Calu3 (cell line): ENCODE measurements at places on chromosomes 1 and 21. TPM values are rescaled to one million over a fixed set of nuclear protein-coding genes. Genes with fewer than 3 reads are reported as not detected.

- DNase-seq, result no peak
Observed at GRCh38 chr1:57341721-57342120, 82.1 kb downstream of the DAB1 start.

- DNase-seq, result no peak
Observed at GRCh38 chr1:52057876-52058415, 1.9 kb downstream of the BTF3L4 start.

GRCh38 chr1:159342761-159343425 lies 40.8 kb downstream of the FCER1A start:
- no peak for DNase-seq

DNA sequence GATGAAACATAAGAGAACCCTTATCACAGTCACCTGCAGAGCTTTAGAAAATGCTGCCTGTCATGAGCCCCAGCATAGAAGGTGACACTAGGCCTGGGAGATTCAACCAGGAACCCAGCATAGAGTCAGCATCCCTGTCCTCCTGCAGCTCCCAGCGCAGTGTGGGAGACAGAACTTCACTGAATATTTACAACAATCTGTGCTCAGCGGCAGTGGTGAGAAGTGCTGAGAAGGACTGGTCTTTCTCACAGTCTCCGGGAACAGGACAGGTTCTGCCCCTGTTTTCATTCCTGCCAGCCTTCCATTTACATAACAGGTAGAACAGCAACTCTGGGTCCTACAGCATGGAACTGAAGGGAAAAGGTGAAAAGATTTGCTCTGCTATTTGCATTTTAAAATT lies 83.5 kb upstream of the GADD45A start:
- DNase-seq, result no peak

The RCSD1 gene
- not detected in 2 replicates for total RNA-seq

- DNase-seq, result no peak
Observed at GRCh38 chr1:24714859-24715520, 30.3 kb upstream of the CLIC4 start.

DNA sequence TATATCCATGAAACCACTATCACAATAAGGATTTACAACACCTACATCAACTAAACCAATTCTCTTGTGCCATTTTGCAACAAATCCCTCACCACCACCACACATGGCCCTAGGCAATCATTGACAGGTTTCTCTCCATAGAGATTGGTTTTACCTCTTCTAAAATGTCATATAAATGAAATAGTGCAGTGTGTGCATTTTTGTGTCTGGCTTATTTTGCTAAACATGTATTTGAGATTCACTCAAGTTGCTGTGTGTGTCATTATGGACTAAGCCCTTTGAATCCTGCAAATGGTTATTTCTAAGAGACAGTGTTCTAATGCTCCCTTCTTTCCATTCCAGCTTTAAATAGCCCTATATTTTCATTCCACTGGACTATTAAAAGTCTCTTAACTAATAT lies 179.7 kb upstream of the LRRC7 start:
- DNase-seq, result no peak

- no peak for DNase-seq
Observed at GRCh38 chr1:21069549-21069948, 107.1 kb downstream of the EIF4G3 start.

- no peak for DNase-seq
Observed at GRCh38 chr1:179871940-179872339, 5.7 kb downstream of the TOR1AIP2 start.

The LEMD1 gene
- total RNA-seq, result 15.3 and 17.2 TPM in 2 replicates

The TTLL7 gene
- 4.6 and 9.0 TPM in 2 replicates for total RNA-seq

The PRCC gene
- 72.8 and 80.4 TPM in 2 replicates for total RNA-seq

The CAPN8 gene
- total RNA-seq, result 108 and 158 TPM in 2 replicates

The DEPDC1 gene
- total RNA-seq, result 33.0 and 41.7 TPM in 2 replicates

DNA sequence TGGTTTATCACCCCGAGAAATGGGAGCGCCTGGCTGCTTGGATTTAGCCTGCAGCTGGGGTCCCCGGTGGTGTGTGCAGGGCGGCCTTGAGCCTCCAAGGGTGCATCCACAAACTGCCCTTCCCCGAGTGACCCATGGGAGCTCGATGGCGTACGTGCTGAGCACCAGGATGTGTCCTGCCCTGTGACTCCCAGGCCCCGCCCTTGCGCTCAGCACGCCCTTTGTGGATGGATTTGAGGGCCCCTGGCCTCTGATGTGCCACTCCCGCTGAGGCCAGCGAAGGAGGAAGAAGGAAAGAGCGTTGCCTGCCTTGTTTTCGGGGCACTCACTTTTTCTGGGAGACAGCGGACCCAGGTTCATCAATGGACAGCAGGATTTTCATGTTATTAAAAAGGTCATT lies 1.7 kb upstream of the TFF3 start:
- DNase-seq, result no peak

The ECM1 gene
- 1.6 and 2.8 TPM in 2 replicates for total RNA-seq

The IGFN1 gene
- total RNA-seq, result not detected in 2 replicates

The MROH9 gene
- total RNA-seq, result not detected in 2 replicates

DNA sequence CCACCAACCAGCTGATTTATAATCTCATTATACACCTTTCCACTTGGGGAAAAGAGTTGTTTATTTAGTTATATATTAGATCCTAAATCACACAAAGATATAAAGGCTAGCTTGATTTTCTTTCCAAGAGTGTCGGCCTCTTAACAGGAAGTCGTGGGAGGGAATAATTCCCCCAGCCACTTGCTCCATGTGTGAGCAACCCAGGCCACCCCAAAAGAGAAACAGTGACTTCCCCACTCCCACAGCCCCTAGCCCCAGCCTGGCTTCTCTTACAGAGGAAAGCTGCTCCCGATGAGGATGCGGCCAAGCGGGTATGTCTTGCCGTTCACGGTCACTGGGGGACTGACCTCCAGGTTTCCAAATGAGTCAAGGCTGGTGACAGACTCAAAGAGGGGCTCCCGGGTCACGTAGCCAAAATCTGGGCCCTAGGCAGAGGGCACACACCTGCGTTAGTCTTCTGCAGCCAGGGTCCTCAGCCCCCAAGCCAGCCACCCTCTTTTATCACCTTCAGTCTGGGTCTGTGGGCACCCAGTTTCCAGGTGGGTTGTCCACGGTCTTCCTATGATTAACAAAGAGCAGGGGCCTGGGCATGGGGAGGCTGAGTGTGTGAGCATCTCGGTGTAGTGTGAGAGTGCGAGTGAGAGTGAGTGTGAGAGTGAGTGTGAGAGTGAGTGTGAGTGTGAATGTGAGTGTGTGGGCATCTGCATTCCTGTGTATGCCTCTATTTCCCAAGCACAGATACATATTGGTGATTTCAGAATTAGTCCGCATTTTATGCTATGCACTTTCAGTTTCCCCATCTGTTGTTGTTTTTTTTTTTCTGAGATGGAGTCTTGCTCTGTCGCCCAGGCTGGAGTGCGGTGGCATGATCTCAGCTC lies 25.4 kb upstream of the SDHB start:
- DNase-seq, result no peak

DNA sequence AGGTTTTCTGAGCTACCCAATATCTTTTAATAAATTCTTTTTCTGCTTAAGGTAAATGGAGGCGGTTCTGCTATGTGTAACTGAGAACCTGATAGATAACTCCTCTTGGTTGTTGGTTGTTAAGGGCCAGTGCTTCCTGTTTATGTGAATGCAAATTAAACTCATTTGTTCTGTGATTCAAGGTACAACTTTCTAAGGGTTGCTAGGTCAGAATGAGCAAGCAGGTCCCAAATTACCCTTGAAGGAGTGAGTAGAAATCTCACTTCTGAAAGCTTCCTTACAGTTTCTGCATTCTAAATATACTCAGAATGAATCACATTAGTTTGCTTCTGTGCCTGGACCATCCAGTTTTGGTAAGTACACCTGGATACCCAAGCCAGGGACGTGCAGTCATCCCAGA lies 15.5 kb upstream of the FAM78B start:
- no peak for DNase-seq

GRCh38 chr1:231213831-231214573 lies 27.0 kb upstream of the GNPAT start:
- DNase-seq, result no peak

GRCh38 chr1:155650231-155650757 lies 38.3 kb downstream of the YY1AP1 start:
- DNase-seq, result no peak

DNA sequence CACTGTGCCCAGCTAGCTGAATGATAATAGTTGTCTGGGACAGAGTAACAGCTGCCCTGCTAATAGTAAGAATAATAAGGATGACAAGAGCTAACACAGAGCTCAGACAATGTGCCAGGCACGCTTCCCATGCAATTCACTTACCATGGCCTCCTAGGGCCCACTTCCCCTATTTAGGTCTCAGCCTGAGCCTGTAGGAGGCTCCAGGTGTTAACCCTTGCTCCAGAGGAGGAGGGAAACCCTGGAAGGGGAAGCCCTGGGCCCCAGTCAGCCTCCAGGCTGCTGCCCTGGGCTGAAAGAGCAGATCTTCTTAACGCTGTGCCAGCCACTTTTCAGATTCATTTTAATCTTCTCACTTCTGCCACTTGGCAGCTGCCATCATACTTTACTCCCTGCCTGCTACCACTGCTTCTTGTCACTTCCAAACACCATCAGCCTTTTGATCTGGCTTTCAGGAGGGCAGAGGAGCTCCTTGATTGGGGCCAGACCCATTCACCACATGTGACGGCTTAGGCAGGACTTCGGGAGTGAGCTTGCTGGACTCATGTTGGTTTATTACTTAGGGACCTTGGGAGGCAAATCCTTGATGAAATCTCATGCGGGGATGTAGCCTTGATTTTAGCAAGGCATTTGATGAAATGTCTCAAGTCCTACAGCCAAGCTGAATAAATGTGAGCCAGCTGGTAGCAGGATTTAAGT lies 66.7 kb upstream of the PARP1 start:
- no peak for DNase-seq

DNA sequence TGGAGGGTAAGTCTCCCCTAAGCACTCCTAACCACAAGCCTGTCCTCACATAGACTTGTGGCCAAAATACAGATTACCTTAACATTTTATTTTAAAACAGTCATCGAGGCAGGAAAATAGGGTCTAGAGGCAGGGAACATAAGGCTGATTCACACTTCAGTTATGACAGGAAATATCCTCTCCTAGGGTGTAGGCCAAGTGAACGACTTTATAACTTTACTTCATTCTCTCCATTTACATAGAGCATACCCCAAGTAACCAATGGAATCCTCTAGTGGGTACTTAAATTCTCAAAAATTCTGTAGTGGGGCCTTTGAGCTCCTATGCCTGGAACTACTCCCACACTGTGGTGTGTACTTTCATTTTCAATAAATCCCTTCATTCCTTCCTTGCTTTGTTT lies 113.0 kb downstream of the WDR3 start:
- no peak for DNase-seq

The ACTL8 gene
- 0.22 TPM in 1 of 2 replicates, not detected in the other for total RNA-seq

DNA sequence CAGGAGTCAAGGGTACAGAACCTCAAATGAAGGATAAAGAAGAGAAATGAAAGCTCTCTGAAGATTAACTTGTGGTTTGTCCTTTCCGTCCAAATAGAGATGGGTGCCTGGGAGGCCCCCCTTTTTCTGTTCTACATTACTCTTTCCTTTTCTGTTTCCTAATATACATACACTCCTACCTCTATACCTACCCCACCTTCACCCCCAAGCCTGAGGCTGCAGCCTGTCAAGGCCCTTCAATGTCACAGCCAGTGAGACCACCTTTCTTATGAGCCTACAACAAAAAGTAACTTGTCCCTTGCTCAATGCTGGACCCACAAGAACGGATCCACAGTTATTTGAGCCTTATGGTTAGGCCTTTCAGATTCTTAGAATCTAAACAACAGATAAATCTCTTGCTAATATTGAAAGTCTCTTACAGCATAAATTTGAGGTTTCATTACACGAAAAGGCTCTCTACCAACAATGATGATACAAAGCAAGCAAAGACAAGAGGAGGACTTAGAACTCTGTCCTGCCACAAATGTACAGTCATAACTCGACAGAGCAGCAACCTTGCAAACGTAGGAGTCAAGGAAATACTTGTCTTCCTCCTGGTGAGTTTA lies 4.1 kb upstream of the TRAF3IP3 start:
- no peak for DNase-seq

The ANXA9 gene
- 15.4 and 20.1 TPM in 2 replicates for total RNA-seq

The KCNAB2 gene
- 3.6 and 4.7 TPM in 2 replicates for total RNA-seq

GRCh38 chr1:34316773-34317172 lies 140.1 kb downstream of the C1orf94 start:
- DNase-seq, result no peak

The AQP10 gene
- total RNA-seq, result not detected in 2 replicates

DNA sequence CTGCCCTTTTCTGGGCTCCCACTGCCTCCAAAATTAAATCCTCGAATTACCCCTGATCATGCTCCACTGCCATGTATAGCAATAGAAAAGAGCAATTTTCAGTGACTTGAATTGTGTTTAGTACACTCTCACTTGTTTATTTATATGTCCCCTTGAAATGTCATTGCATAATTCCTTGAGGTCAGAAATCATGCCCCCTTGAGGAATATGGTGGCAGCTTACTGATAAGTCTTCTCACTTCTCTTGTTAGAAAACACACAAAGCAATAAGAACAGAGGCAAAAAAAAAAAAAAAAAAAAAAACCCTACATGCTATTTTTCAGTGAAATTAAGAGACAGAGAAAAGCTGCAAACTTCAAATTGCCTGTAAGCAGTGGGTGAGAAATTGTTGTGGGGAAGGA lies 37.5 kb downstream of the GPR88 start:
- DNase-seq, result no peak
